Astrocyte of the cerebellum (primary cell): ENCODE measurements at places on chromosomes 3 and 15.
A peak's percentile ranks its signal among the peaks of the same experiment; 100 is the strongest.

GRCh38 chr15:42344763-42345162, 14.5 kb upstream of the CAPN3 start:
- peak; percentile 16 for DNase-seq

- no peak for DNase-seq
These were observed 31.1 kb upstream of the NEO1 start for GRCh38 chr15:73021139-73021621.

DNA sequence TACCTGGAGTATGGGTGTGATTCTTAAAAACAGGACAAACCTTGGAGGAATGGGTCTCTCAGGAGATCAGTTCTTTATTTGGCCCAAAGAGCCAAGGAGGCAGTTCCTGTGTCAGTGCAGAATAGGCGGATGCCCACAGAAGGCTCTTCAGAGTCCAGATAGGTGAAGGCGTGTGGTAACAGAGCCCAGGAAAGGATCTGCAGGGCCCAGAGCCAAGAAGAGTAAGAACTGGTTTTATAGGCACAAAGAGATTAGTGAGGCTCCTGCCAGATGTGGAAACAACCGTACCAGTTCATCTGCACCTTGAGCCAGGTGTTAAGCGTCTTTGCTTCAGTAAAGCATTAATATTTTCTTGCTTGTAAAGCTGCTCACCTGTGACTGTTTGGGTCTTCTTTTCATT, 140.1 kb upstream of the BFSP2 start:
- no peak for DNase-seq

DNA sequence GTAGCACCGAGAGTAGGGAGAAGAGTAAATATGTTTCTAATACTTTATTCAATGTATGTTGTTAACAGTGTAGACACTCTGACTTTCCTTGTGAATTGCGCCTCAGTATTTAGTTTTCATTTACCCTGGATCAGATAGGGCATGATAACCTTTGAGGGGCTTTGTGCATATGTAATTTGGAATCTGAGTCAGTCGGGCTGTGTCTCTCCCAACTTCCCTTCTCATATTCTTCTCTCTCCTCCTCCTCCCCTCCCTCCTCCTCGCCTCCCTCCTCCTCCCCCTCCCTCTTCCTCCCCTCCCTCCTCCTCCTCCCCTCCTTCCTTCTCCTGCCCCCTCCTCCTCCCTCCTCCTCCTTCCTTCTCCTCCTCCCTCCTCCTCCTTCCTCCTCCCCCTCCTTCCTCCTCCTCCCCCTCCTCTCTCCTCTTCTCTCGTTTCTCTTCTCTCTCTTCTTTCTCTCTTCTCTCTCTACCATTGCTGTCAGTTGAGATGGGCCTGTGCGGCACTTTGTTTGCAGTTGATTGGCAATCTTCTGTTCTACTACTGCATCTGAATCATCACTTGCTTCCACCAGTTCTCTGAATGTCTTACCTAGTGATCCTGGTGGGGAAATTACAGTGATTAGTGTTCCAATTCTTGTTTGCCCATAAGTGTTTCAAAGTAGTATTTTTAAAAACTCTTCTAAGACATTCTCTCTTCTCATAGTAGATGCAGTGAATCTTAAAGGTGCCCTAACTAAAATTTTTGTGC, 162.3 kb downstream of the PGPEP1L start:
- DNase-seq: no peak

GRCh38 chr15:86879250-86880229, 799.9 kb downstream of the AGBL1 start:
- DNase-seq: no peak

DNA sequence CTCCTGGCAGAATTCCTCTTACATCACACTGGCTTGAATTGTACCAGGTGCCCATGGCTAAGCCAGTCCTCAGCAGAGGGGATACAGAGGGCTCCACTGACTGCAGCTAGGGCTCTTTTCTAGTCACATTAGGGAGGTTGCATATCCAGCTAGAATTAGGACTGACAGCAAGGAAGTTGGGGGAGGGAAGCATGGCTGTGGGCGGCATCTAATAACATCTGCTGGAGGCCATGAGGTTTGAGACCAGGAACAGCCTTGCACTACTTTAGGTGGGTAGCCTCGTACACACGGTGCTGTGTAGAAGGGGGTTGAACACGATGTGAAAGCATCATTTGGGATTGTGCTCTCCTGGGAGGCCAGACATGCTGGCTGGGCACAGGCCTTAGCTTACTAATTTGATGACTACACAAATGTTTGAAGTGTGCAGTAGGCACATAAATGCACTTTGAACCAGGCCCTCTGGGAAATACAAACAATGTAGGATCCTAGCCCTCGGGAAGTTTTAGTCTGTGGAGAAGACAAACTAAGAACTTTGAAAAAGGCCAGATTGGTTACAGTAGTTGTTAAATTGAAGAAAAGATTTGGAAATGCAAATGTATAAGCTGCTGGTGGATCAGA, 30.2 kb downstream of the CHCHD6 start:
- DNase-seq: no peak

DNA sequence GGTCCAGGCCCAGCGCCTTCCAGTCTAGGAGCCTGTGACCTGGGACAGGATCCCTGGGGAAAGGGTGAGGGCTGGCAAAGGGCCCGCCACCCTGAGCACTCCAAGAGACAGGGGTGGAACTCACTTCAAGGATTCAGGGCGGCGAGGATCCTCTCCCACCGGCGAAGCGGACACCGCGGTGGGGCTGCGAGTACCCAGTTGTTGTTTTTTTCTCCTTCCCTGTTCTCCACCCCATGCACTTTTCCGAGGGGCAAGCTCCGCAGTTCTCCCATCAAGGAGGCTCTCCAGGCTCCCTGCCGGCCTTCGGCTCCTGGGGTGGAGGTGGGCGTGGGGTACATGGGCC, 387 bp upstream of the PAQR5 start:
- no peak for DNase-seq

GRCh38 chr15:90701880-90702630, 15.1 kb upstream of the BLM start:
- DNase-seq: no peak

DNA sequence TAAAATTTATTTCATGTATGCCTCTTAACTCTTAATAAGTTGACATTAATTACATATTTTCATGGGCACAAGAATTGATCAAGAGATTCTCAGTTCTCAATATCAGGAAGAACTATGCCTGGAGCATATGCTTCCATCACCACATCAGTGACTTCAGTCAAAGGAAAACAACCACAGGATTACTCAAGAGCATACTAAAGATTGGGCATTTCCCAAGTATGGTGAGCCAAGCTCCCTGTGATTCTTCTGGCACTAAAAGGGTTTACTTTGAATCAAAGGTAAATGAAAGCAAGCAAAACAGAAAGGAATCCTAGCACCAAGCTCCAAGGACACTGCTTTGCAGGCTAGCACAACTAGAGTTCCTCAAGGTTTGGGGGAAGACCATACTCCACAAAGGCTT, 44.6 kb downstream of the FMN1 start:
- peak; percentile 83 for DNase-seq

GRCh38 chr3:172704001-172704400, 6.9 kb downstream of the NCEH1 start:
- no peak for DNase-seq
